Urinary bladder (tissue), 4 donors: ENCODE measurements at places on chromosomes 1 and 21.
A peak's percentile ranks its signal among the peaks of the same experiment; 100 is the strongest.

DNA sequence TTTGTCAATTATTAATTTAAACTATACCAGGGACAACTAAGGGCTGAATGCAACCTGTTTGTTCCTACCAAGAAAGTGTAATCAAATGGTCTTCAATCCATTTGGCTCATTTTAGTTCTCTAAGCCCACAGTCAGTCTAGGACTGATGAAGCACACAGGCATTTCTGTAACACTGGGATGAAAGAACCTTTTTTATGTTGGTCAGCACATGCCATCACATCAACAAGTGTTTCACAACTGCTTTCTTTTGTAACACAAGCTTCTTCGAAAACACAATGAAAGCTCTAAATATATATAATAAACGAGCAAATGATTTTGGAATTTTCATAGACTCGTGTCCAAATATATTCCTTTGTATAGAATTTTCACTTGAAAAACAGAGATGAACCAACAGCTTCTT is 28.8 kb downstream of the HEATR1 start:
- DNase-seq, result no peak

DNA sequence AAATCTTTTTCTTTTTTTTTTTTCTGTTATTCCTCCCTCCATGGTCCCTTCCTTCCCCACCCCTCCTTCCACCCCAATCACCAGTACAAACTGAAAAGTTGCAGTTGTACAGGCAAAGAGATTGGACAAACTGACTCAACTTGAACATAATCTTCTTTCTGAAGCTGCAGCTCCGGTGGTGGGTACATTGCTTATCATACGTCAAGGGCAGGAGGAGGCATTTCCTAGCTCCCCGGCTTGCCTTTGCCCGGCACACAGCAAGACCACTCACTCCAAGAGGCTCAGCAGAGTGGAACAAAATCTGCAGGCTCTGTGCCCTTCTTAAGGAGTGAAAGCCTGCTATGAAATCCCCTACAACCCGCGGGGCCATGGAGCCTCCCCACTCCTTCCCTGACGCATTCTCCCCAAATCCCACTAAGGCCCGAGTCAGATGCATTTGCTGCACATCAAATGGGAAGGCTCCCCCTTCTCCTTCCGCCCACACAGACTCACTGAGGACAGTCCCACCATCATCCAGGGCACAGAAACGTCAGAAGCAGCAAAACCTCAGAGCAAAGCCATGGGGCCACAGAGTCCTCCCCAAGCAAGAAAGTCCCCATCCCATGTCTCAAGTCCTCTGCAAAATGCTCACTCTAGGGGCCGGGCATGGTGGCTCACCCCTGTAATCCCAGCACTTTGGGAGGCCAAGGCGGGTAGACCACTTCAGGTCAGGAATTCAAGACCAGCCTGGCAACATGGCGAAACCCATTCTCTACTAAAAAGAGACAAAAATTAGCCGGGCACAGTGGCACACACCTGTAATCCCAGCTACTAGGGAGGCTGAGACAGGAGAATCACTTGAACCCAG is 45.9 kb downstream of the SYF2 start:
- no peak for DNase-seq

GRCh38 chr1:153000294-153000693 is 1.3 kb upstream of the SPRR3 start:
- DNase-seq, result no peak

- DNase-seq, result no peak
Measured at GRCh38 chr1:3562712-3563111, 48.6 kb downstream of the MEGF6 start.

DNA sequence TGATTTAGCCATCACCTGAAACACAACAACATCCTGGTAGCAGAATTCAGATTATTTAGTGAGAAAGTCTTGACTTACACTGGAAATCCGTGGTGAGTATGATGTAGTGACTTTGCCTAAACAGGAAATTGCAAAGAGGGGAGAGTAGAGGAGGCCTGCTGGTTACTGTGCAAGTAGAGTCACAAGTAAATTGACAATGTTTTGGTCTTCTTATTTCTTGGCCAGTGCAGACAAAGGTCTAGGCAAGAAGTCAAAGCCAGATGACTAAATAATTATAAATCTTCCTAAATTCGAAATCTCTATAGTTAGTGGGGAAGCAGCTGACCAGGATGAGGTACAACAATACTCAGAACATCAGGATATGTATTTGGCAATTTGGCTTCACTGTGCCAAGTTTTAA is 159.5 kb upstream of the KCTD3 start:
- DNase-seq, result no peak

DNA sequence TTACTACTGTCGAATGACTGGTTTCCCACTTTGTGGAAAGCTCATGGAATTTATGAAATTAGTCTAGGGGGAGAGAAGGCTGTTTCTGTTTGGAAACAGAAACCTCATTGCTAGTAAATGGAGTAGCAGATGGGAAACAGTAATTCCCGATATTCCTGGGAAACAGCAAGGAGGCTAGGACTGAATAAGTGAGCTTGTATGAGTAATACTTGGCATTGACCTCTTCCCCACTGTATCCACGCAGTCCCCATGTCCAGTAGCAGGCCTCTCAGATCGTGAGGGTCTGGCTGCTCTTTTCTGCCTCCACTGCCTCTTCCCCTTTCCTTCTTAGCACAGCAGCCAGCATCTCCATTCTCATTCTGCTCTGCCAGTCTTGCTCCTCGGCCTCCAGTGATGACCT is 75.5 kb downstream of the PRDM2 start:
- no peak for DNase-seq

- DNase-seq, result no peak
Measured at GRCh38 chr1:205162301-205162700, 40.5 kb upstream of the RBBP5 start.

DNA sequence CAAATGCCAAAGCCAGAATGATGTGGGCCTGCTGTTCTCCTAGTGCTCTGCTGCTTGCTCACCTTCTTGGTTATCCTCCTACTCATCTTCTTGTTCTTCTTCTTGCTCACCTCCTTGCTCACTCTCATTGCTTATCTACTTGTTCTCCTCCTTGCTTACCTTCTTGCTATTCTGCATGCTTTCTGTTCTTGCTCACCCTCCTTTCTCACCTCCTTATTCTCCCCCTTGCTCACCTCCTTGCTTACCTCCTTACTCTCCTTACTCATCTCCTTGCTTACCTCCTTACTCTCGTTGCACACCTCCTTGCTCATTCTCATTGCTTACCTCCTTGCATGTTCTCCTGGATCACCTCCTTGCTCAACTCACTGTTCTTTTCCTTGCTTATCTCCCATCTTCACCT is at the start of gene OR14I1:
OR14I1 (minus strand) TSS at position 53 of the 400 bp plus-strand sequence.
- DNase-seq, result no peak

GRCh38 chr1:93001893-93002292 is 40.6 kb upstream of the DIPK1A start:
- DNase-seq, result no peak

DNA sequence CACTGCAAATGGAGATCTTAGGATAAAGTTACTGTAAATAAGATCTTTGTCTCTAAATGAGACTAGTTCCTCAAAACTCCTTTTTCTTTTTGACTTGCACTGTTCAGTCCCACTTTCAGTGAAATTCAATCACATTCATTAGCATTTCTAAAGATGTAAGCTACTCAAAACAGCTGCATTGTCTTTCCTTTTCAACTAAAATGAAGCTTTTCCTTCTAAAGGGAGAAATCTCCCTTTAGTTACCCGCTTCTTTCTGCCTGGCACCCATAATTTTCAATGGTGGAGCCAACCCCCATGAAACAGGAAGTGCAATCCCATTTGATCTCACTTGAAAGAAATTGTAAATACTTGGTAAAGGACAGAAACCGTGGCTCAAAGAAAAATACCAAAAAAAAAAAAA is 387.4 kb upstream of the PKN2 start:
- no peak for DNase-seq

- no peak for DNase-seq
Measured at GRCh38 chr21:38759413-38759812, 46.3 kb upstream of the ETS2 start.

DNA sequence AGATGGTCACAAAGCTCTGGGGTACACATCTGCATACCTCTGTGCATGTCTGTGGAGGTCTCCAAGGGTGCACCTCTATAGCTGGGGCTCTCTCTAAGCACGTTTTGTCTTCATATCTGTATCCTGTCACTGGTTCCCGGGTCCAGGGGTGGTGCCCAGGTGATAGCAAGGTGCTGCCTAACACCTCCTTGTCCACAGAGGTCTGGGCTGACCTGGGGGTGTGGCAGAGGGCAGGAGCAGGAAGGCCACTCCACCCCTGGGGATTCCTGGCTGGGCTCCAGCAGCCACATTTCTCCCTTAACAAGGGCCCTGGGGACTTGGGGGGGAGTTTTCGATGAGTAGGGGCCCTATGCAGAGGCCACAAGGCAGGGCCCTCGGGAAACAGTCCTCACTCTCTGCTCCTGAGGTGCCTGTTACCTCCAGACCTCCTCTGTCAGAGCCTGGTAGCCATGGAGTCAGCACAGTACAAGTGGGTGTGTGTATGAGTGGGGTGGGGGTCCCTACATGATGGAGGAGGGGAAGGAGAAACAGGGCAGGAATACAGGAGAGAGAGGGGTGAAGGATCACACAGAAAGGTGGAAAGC is 7.0 kb upstream of the CDCP2 start:
- no peak for DNase-seq

DNA sequence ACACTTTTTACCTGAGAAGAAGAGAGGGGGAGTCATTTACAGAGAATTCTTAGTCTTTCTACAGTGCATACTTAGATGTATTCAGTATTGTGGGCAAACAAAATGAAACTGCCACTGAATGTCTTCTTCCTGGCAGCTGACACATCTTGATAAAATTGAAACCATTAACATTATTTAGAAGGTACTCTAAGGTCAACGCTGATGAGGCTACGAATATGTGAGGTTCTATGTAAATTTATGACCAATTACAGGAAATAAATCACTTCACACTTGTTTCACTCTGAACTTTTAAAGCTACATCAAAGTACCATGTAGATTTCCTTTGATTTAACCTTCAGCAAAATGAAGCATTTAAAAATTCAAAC is 51.3 kb upstream of the GFI1 start:
- DNase-seq, result no peak

DNA sequence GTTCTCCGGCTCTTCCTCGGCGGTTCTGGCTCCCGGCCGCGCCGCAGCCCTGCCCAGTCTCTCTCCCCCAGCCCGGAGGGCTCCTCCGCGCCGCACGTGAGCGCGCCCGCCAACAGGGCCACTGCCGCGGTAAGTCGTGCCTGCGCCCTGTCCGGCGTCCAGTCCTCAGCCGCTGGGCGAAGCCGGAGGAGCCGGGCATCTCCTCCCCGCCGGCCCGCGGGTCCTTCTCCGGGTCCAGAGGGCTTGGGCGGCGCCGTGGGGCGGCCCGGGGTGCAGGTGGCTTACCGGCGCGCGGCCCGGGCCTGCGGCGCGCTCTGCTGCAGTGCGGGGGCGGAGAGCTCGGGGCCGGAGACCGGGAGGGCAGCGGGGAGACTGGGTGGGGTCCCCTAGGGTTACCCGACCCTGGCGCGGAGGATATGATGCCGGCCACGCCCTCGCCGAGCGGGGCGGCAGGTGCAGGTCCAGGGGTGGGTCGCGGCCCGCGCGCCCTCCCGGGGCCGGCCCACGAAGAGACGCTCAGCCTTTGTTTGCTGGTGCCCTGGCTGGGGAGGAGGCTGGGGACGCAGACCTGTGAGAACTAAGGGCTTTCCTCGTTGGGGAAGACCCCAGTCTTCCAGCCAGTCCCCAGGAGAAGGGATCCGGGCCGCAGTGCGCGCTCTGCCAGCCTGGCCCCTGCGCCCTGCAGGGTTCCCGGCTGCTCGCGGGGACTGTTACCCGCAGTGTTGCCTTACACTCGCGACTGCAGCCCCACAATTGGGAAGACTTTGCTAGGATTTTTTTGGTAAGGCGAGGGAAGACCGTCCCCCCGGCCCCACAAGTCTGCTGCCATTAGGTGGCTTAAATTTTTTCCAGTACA is at the start of gene DOP1B:
DOP1B (plus strand) TSS at position 10 of the 856 bp plus-strand sequence. CDS start 7,910 bp downstream, outside the sequence.
- DNase-seq, result no peak

DNA sequence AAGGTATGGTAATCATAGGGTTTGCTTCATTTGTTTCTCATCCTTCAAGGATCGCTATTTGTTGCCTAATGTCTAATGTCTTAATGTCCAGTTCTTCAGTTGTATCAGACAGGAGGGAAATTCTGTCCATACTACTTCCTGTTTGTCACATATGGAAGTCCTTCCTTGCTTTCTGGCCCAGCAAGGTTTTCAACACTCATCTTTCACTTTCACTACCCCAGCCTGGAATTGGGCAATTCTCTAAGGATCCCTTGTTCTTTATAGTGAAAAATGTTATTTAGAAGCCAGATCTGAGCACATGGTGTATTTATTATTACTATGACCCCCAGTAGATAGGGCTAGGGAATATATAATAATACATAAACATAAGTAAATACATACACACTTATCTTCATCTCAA is 50.6 kb upstream of the SLC35A3 start:
- DNase-seq, result no peak

GRCh38 chr1:210944252-210944651 is 189.7 kb downstream of the KCNH1 start:
- DNase-seq, result no peak

DNA sequence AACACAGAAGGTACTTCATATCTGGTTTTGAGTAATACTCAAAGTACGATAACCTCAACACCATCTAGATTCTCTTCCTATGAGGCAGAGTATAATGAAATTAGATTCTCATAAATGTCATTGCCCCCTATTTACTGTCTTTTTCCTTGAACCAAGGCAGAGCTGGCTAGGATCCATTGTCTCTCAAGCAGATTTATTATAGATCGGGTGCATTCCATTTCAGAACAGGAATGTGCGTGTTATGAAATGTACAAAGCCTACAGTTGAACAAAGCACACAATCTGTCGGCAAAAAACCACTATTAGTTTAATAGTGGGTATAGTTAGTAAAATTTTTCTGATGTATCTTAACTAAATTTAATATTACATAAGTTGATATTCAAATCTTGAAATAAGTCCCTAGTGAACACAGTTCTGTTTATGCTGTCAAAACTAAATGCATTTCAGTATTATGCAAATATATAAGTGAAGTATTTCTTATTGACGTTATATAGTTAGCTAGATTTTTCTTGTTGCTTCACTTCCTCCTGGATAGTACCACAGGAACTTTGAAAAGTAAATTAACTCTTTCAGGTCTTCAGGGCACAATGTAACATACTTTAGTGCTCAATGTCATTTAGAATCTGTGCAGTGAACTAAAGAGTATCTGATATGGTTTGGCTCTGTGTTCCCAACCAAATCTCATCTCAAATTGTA is 92.1 kb downstream of the DDAH1 start:
- peak; percentile 23 for DNase-seq

- DNase-seq, result no peak
Measured at GRCh38 chr1:24178407-24178806, 8.7 kb downstream of the IFNLR1 start.

GRCh38 chr1:19536519-19536918 is 51.2 kb upstream of the CAPZB start:
- DNase-seq, result no peak

GRCh38 chr1:223201967-223202366 is 58.9 kb upstream of the TLR5 start:
- no peak for DNase-seq

GRCh38 chr1:51792864-51793263 is 85.7 kb downstream of the NRDC start:
- no peak for DNase-seq

- DNase-seq, result no peak
Measured at GRCh38 chr1:201713086-201713810, 115.7 kb upstream of the IPO9 start.

- no peak for DNase-seq
Measured at GRCh38 chr1:87204921-87205320, 123.8 kb upstream of the LMO4 start.

- no peak for DNase-seq
Measured at GRCh38 chr1:232568906-232569553, 60.9 kb downstream of the SIPA1L2 start.

GRCh38 chr1:25771221-25772114 is 28.5 kb upstream of the SELENON start:
- DNase-seq, result peak; percentile 35

- no peak for DNase-seq
Measured at GRCh38 chr1:58848818-58849411, 65.1 kb upstream of the JUN start.
